CD4-positive, alpha-beta memory T cell (primary cell): ENCODE measurements at places on chromosomes 12 and 14. TPM values are rescaled to one million over a fixed set of nuclear protein-coding genes. Genes with fewer than 3 reads are reported as not detected.
A peak's percentile ranks its signal among the peaks of the same experiment; 100 is the strongest.

DNA sequence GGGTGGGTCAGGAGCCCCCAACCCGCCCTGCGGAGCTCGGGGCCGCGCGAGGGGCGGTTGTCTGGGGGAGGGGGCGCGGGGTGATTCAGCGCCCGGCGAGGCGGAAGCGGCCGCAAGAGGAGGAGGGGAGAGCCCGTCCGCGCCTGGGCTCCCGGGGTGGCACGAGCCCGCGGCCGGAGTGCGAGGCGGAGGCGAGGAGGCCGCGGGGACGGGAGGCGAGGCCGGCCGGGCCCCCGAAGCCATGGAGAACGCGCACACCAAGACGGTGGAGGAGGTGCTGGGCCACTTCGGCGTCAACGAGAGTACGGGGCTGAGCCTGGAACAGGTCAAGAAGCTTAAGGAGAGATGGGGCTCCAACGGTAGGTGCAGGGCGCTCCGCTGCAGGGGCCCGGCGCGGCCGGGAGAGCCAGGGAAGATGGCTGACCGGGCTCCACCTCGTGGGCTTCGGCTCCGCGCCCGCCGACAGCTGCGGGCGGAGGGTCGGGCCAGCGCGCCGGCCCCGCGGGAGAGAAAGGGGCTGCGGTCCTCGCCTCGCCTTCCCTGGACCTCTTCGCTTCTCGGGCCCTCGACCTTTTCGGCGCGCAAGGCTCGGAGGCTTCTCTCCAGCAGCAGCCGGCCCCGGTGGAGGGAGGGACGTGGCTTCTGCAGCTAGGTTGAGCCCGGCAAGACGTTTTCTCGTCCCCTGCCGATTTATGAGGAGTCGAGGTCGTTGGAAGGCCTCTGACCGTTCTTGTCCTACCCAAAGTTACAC lies 677 bp downstream of the ATP2A2 start:
- peak; percentile 31 for DNase-seq

The PMCH gene
- total RNA-seq, result not detected

The ALG10B gene
- 12.5 TPM for total RNA-seq

DNA sequence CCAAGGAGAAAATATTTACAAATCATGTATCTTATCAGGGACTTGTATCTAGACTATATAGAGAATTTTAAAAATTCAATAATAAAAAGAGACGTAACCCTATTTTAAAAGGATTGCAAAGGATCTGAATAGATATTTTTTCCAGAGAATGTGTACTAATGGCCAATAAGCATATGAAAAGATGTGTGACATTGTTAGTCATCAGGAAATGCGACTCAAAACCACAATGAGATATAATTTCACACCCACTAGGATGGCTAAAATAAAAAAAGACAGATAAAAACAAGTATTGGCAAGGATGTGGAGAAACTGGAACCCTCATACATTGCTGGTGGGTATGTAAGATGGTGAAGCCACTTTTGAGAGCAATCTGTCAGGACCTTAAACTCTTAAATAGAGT lies 141.9 kb upstream of the BMP4 start:
- DNase-seq, result no peak

The IL23A gene
- 34.1 TPM for total RNA-seq

DNA sequence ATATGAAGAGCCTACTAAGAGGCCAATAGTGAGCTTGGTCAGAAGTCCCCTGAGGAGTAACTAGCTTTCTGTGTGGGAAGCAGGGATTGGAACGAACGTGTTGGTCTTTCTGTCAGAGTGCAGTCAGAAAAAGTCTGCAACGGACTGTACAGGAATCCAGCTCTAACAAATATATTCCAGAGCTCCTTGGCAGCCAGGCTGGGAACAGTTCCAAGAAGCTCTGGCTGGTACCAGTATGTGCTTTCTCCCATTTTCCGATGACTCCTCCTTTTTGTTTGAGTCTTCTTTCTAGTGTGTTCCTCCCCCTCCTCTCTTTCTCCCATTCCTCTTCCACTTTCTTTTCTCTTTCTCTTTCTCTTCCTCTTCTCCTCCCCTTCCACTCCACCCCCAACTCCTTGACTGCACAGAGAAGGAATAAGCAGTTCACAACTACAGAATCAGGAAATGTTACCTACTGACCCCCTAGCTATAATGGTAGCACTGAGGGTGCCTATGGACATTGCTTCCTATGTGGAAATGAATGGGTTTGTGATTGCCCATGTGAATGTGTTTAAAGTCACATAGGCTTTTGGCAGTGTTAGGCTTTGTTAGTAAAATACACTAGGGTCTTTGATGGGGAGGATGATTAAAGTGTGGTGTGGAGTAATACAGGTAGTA lies 59.9 kb downstream of the TTLL5 start:
- DNase-seq, result no peak

DNA sequence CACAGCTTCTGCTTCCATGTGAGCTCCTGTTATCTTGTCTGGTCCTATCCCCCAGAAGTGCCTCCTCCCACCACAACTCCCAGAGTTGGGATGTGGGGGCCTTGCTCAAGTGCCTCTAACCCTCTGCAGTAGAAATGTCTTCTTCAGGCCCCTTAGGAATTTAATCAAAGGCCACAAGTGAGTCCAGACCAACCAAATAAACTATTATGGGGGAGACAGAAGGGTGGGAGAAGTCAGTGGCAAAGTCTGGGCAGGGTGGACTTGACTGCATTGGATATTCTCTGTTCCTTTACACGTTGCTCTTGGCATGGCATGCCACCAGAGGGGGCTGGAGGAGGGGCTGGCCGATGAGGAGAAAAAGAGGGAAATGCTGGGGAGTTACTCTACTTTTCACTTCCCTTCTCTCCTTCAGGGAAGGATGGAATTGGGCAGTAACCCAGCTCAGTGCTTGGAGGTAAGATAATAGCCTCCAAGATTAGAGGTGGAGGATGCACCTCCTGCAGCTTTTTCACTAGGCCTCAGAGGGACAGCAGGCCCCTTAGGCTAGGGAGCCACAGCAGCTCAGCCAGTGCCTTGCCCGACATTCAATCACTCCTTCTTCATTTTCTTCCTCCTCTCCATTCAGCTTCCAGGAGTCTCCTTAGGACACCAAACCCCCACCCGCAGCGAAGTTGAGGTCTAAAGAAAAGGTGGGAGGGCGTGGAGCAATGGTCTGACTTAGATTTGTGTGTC lies 1.2 kb upstream of the AP1G2 start:
- no peak for DNase-seq

GRCh38 chr14:24160850-24161804 lies at the start of gene IRF9:
IRF9 (plus strand) TSS chr14:24161265; CDS start chr14:24162145, 880 bp downstream.
- DNase-seq, result peak; percentile 95

The E2F7 gene
- 0.26 TPM for total RNA-seq

The SERPINA1 gene
- 0.58 TPM for total RNA-seq

DNA sequence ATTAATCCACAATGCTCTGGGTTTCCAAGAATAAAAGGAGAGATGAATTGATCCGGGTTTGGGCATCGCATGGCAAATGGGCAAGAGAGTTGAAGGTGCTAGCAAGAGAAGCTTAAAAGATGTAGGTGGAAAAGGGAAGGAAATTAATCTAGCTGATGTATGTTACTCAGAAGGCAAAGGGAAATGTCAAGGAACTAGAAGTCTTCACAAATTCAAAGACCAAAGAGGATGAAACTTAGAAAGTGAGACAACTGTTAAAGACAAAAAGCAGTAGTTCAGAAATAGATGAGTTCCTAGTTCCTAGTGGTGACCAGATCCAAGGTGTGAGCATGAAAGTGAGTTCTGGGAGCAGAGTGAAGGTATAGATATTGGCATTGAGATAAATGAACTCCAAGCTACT lies 228.3 kb downstream of the SEC23A start:
- no peak for DNase-seq

The KCTD10 gene
- total RNA-seq, result 29.2 TPM

GRCh38 chr14:100374270-100374669 lies 51.1 kb downstream of the SLC25A47 start:
- DNase-seq, result no peak

GRCh38 chr12:123063535-123063934 lies 83.1 kb downstream of the ARL6IP4 start:
- no peak for DNase-seq

The ANKLE2 gene
- total RNA-seq, result 95.6 TPM

The CLEC2A gene
- not detected for total RNA-seq

The ESPL1 gene
- total RNA-seq, result 0.20 TPM

The AGAP2 gene
- 63.2 TPM for total RNA-seq

GRCh38 chr14:33457021-33457420 lies 493.9 kb downstream of the EGLN3 start:
- no peak for DNase-seq

The PDZRN4 gene
- total RNA-seq, result not detected

GRCh38 chr12:62716866-62717525 lies 218.0 kb downstream of the PPM1H start:
- DNase-seq, result no peak

The GIT2 gene
- 149 TPM for total RNA-seq

GRCh38 chr12:88985631-88986030 lies 366.7 kb downstream of the DUSP6 start:
- no peak for DNase-seq

DNA sequence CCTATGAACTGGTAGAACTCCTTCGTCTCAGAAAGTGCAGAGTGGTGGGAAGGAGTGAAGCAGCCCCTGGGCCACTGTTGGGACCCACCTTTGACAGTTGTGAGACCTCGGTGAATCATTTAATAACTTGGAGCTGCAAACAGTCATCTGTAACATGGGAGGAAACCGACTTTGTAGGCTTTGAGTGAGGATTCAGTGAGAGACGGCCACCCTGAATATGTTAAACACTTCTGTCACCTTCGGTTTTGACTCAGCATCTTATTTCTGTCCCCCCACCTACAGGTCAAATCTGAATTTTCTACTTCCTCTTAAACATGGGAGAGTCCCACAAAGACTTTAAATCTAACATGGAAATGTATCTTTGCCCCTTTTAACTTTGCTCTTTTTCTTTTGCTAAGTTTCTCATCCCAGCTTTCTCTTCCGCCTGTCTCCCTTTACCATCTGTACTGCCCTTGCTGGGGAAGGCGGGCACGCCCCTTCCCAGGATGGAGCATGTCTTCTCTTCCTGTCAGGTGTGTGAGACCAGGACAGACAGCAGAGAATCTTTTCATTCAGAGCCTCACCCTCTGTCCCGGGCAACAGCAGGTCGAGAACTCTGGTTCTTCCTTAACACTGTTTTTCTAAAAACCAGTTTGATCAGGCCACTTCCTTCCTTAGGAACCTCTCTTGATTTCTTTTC lies 37.1 kb downstream of the ZC3H14 start:
- no peak for DNase-seq

DNA sequence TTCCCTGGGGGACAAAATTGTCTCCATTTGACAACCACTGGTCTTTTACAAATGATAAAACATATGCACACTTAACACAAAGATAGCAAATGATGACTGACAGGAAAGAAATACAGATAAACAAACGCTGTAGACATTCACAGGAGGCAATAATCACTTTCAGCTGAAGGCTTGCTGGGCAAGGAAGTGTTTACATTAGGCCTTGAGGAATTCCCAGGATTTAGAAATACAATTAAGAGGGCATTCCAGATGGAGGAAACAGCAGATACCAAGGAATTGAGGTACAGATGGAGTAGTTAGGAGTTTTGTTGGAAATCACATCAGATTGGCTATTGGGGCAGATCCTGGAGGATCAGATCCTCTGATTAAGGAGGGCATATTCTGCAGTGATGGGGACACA lies 93.9 kb downstream of the DYRK2 start:
- DNase-seq, result no peak

The SYCP3 gene
- total RNA-seq, result 0.28 TPM

- DNase-seq, result no peak
Observed at GRCh38 chr12:114671066-114671442, 12.9 kb downstream of the TBX3 start.

The SCNN1A gene
- 1.3 TPM for total RNA-seq

DNA sequence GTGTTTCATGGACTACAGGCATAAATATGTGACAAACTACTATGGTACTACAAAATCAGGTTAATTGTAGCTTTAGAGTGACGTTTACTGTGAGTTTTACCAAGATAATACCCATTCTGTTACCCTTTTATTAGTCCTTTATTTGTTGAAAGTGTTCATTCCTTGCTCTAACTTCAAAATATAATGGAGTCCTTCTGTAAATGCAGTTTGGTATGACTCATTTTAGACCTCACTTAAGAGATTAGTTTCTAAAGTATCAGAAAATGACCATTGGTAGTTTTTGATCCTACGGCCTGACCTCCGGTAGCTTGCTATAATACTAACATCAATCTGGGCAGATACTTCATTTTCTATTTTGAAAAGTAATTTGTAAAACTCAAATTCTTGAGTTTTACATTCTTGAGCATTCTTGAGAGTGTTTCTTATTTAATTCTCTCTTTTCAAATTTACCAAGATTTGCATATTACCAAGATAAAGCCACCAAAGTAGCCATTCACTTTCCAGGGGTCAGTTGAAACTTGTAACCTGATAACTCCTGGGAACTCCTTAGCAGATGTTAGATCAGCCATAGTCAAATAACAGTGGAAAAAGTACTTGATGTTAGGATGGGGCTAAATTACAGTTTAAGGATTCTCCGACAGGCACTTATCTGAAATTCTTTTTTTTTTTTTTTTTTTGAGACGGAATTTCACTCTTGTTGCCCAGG lies 4.2 kb downstream of the HSPA2 start:
- DNase-seq, result no peak

DNA sequence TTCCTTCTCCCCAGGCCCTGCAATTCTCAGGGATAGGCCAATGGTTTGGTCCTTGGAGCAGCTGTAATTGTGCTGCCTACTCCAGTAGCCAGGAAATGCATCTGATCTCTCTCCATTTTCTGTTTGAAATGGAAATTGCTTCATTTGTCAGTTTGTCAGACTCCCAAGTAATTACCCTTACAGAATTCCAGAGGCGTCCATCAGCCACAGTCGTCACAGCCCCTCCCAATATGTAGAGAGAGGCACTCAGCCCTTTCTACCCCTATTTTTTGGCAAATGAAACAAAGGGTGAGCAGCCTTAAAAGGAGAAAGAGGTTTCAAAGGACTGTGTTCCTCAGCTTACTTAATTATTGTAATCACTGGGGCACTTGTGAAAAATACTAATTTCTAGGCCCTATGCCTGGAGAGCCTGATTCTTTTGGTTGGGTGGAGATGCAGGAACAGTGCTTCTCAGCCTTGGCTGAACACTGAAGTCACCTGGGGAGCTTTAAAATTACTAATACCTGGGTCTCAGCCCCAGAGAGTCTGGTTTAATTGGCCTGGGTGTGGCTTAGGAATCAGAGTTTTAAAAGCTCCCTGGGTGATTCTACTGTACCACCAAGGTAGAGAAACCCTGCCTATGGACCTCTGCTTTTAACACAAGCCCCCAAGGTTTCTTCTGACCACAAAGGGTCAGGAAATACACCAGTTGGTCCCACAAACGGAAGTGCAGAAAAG lies 190.0 kb downstream of the EMP1 start:
- DNase-seq, result no peak

GRCh38 chr12:75632442-75632841 lies 121.0 kb upstream of the KRR1 start:
- DNase-seq, result no peak

The FOXA1 gene
- not detected for total RNA-seq

The KRT79 gene
- total RNA-seq, result not detected

DNA sequence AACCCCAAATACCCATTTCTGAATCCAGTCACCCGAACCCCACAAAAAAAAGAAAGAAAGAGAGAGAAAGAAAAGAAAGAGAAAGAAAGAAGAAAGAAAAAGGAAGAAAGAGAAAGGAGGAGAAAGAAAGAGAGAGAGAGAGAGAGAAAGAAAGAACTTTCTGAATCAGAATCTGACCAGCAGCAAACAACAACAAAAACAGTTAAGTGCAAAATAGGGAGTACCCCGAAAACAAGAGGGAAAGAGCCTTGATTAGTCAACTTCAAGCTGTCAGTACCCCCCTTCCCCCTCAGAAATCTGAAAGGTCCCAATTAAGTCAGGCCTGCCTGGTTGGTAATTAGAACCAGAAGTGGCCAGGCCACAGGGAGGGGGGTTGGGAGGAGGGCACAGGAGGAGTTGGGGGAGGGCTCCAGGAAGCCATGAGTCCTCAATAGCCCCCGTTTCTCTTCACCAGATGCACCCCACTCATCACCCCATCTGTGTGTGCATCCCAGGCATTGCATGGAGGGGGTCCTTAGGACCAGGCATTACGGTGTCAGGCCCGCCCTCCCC lies 9.8 kb downstream of the RARG start:
- peak; percentile 53 for DNase-seq

The RNASE4 gene
- total RNA-seq, result 2.6 TPM
